ENCODE measurements at places on chromosomes 6 and 20. TPM values are rescaled to one million over a fixed set of nuclear protein-coding genes. Genes with fewer than 3 reads are reported as not detected.

GRCh38 chr20:35699957-35700624 is 886 bp downstream of the ROMO1 start:
- no peak for DNase-seq

LAMA2 gene
- total RNA-seq = 138 TPM

DNA sequence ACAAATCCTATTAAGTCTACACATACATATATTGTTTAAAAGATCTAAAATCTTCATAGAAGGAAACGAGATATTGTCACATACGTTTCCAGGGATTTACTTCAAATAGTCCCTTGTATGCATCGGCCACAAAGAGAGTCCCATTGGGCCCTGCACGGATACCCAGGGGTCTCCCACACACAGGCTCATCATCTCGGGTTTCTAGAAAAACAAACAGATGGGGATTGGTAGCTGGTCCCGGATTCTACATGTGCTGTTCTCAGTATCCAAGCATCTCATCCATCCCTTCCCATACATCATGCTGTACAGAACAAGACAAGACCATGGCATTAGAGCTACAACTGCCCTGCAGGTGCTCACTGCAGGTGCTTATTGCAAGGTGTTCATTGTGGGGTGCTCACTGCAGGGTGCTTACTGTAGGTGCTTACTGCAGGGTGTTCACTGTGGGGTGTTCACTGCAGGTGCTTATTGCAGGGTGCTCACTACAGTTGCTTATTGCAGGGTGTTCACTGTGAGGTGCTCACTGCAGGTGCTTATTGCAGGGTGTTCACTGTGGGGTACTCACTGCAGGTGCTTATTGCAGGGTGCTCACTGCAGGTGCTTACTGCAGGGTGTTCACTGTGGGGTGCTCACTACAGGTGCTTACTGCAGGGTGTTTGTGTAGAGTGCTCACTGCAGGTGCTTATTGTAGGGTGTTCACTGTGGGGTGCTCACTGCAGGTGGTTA is 21.0 kb downstream of the APMAP start:
- DNase-seq = no peak

PLCB4 gene
- total RNA-seq = 29.1 TPM

DNA sequence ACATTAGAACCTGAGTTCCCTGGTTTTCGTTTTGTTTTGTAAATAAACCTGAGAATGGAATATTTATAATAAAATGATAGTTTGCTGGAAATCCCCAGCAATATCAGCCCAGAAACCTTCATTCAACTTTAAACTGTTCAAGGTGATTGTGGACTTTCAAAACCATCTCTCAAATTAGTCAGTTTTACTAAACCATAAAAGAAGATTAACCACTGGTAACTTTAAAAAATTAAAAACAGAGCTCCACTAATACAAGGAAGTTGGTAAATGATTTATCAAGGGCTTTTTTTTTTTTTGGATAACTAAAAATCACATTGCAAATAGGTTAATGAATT is 10.0 kb downstream of the MBOAT1 start:
- DNase-seq = no peak

- no peak for DNase-seq
Measured at GRCh38 chr6:76003113-76003512, 69.3 kb downstream of the IMPG1 start.

GRCh38 chr20:16535277-16535676 is 38.0 kb downstream of the KIF16B start:
- DNase-seq = no peak

- no peak for DNase-seq
Measured at GRCh38 chr6:39053854-39054576, 5.4 kb downstream of the GLP1R start.

- no peak for DNase-seq
Measured at GRCh38 chr6:56671160-56671559, 28.5 kb upstream of the DST start.

GRCh38 chr6:6486595-6486994 is 101.9 kb upstream of the LY86 start:
- DNase-seq = no peak

PSMB9 gene
- total RNA-seq = 16.3 TPM

GRCh38 chr6:111776236-111777221 is 96.7 kb downstream of the FYN start:
- no peak for DNase-seq

GRCh38 chr20:62060631-62061541 is 4.8 kb downstream of the TAF4 start:
- no peak for DNase-seq

DNA sequence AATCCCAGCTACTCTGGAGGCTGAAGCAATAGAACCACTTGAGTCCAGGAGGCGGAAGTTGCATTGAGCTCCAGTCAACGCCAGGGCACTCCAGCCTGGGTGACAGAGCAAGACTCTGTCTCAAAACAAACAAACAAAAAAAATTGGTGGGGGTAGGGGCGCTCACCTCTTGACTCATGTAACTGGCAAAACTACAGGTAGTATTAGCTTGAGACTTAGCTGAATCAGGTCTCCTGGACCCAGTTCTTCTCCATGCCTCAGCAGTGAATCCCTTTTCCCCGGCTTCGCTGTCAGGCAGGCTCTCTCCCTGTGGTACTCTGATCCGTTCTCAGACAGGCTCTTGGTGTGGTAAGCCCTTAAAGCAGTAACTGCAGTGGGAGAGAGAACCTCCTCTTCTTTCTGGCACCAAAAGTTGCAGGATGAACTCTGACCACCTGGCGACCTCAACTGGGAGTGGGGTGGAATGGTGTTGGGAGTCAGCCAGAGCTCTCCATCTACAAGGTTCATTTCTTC is 12.9 kb downstream of the SLC9A8 start:
- no peak for DNase-seq

DNA sequence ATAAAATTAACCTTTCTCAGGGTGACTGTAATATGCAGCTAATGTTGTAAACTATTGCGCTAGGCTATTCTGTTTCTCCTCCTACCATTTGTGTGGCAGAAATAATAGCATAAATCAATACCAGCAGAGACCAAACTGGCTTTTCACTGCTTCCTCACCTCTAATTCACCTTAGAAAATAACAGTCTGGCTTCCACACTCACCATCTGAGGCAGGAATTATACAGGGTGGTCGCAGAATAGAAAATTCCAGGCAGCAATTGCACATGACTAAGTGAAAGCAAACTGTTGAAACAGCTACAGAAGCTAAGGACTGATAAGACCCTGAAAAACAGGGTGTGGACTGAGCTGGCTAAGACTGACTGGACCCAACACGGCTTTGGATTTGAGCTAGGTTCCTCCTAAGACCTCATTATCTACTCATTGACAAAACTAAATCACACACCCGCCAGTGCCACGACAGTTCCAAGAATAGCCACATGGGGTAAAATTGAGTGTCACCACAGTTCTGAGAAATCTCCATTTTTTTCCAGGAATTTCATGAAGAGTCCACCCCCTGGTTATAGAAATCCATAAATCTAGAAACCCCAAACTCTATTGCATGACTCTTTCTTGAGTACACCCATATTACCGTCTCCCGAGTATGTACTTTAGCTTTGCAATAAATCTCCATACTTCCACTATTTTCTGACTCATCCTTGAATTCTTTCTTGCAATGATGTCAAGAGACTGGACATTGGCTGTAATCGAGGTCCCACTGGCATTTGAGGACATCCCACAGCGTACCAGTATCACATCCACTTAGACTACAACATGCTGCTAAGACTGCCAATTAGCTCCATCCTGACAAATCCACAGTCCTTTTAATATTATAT is 60.9 kb upstream of the KCNQ5 start:
- no peak for DNase-seq

- DNase-seq = no peak
Measured at GRCh38 chr20:32977281-32978008, 26.8 kb downstream of the SUN5 start.

PDCD2 gene
- total RNA-seq = 28.7 TPM

ETV7 gene
- total RNA-seq = 0.15 TPM

GRCh38 chr20:9353916-9354276 is 160.5 kb upstream of the LAMP5 start:
- no peak for DNase-seq

DNA sequence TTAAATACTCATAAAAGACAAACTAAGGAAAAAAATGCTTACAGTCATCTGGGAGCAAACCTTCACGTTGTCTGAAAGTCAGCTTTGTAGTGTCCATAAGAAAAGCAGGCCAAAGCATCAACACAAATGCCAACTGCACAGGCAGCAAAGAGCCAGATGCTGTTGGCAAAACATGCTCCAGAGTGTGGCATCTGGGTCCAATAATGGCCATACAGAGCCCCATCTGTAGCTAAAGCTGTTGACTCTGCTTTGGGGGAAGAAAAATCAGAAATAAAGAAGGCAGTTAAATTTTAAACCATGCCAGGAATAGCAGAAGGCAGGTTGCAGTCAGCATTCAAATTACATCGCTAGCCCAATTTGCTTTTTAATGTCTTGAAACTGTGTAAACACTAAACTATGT is 776.3 kb downstream of the EYS start:
- DNase-seq = no peak

- DNase-seq = no peak
Measured at GRCh38 chr6:157717340-157717748, 105.7 kb upstream of the SNX9 start.

FRMD1 gene
- total RNA-seq = 0.45 TPM

LRRN4 gene
- 0.99 TPM for total RNA-seq

DCDC2 gene
- total RNA-seq = not detected

DNA sequence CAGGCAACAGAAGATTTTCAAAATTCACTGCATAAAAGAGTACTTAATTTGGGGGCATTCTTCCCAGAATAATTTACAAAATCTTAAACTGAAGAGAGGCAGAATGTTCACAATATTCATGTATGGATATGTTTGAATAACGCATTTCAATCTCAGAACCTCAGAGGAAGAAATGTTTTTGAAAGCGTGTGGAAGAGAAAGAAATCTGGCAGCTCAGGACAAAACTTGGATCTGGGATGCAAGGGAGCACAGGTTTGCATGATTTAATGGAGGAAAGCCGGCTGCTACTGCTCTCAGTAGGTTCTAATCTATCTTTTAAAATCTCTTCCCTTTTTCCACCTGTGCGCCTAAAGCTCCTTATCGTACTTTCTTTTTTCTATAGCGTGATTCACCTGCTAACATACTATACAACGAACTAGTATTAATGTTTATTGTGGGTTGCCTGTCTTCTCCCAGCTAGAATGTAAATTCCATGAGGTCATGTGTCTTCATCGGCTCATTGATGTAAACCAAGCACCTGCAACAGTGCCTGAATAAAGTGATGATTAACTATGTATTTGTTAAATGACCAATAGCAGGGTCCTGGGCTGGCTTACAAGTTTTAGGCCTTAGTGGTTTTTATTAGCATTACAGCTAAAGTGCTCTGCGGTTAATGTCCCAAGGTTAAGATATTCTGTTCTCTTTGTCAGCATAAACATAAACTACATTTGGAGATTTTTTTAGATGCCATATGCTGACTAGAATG is 15.3 kb downstream of the PRL start:
- DNase-seq = no peak

SYCP2L gene
- total RNA-seq = 1.1 TPM

GRCh38 chr20:21166801-21167200 is 40.9 kb downstream of the KIZ start:
- DNase-seq = no peak

- no peak for DNase-seq
Measured at GRCh38 chr6:70241991-70242420, 60.9 kb downstream of the COL9A1 start.

DNA sequence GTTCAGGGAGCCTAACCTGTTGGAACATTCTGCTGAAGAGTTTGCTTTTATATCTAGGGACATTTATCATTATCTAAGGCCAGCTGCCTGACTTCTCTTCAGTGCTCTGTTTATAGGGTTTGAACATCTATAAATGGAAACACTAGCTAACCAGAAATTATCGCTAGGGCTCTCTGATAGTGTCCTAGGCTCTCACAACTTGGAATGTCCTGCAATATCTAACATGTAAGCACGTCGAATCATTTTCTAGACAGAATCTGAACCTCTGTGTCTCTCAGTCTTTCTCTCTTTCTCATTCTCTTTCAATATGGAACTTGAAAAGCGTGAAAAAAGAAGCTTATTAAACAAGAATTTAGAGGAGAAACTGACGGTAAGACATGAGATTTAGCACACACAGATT is 92.5 kb upstream of the MLIP start:
- DNase-seq = no peak

GRCh38 chr6:52362443-52363227 is 684 bp downstream of the PAQR8 start:
- peak; percentile 46 for DNase-seq

DNA sequence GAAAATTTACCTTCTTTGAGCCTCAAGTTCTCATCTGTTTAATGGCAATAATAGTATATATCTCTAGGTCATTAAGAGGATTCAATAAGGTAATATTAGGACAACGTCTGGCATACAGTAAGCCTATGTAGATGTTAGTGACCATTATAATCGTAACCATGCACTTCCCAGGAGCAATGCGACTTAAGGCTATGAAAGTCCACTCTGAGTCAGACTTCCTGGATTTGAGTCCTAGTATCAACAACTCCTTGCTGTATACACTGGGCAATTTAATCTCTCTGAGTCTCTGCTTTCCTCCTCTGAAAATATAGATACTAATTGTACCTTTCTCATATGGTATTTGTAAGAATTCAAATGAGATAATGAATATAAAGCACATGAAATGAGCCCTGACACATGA is 168.1 kb upstream of the HDDC2 start:
- DNase-seq = no peak

GRCh38 chr6:11722805-11723631 is 55.6 kb downstream of the ADTRP start:
- no peak for DNase-seq

DNA sequence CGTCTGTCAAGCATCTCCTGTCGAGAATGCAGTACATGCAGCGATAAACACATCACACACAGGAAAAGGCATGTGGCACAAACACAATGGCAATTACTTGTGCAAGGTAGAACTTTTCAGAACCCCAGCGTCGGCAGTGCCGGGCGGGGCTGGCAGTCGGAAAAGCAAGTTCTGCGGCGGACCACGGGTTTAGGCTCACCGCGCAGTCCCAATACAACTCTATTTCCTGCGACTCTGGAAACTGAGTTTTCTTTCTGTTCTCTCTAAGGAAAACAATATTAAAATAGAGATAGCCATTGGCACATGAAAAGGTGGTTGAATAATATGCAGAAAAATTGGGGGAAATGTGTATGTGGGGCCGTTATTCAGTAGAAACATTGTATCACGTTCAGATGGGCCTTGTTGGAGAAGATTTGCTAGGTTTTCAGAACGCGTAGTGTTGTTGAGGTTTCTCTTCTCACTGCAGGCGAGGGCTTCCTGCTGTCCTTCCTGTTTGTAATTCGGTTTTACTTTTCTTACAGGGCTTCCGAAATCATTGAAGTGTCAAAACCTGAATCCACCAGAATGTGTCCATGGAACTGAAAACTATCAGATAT is 369.5 kb downstream of the THBS2 start:
- DNase-seq = no peak

COL9A1 gene
- not detected for total RNA-seq

KDM1B gene
- total RNA-seq = 13.3 TPM

DNA sequence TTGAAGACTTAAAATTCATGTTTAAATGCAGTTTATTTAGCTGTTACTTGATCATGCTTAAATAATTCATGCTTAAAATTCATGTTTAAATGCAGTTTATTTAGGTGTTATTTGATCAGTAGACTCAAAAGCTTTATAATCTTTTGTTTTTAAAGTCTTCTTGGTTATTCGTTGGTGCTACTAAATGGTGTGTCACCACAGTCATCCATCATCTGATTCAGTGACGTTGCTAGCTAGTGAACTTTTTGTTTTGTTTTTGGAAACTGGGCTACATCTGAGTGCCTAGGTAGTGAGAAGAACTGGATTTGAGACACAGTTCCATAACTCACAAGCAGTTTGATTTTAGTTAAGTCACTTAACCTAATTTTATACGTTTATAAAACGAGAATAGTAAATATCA is 20.9 kb downstream of the SCAF8 start:
- no peak for DNase-seq
